ENCODE measurements at places on chromosomes 2 and 18.

- DNase-seq: no peak
These were observed 23.7 kb upstream of the PTPN4 start for GRCh38 chr2:119736021-119736420.

DNA sequence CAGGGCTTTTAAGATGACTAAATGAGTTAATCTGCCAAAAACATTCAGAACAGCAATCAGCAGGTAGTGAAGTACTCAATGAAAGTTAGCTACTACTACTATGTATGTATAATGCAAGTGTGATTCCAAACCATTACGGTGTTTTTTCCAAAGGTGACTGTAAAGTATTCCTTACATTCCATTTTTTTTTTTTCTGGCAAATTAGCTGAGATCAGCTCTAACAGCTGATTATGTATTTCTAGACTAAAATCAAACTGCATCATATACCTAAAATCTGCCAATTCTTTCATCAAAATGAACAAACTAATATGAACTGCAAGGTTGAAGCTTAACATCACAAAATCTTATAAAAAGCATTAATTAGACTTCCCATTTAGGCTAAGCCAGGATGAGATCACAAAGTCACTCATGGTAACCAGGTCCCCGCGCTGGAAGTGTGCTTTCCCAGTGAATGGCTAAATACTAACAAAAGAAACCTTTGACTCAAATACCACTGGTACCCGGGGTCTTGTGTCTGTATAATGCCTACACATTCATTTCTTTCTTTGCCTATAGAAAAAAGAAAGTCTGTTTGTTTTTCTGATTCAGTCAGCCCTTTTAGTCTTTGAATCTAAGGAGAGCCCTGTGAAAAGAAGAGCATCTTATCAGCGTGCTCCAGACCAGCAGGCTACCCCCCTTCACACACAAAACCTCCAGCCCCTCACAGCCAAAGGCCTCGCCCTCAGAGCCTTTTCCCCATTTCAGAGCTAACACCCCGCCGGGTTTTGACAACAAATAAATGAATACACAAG lies 88.3 kb downstream of the RBMS1 start:
- no peak for DNase-seq

- DNase-seq: no peak
These were observed 247.7 kb downstream of the GLI2 start for GRCh38 chr2:120983344-120983743.

DNA sequence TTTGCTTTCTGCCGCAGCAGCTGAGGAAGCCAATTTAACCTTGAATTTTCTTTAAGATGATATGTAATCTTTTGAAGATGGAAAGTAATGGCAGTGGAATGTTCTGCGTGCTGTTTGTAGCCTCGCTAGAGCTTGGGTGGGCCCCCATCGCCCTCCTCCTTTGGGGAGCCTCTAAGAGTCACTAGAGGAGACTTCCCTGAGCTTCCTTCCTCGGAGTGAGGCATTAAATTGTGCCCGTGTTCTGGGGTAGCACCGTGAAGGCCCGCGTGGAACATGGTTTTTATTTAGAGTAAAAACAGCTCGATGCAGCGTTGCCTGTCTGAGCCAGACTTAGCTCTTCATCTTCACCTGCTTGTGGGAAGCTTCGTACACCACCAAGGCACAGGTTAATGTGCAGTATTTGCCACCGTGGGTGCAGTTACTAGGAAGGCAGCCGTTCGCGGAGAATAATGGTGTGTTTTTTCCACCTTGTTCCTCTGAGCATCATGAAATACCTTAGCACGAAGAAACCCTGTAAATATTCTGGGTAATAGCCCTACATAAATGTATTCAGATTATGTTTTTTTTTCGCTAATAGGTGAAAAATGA lies 38.5 kb downstream of the NCK2 start:
- DNase-seq: no peak

GRCh38 chr2:223090540-223091235 lies 38.7 kb downstream of the KCNE4 start:
- no peak for DNase-seq

Data from fibroblast of skin of left biceps (primary cell).